Activated naive CD4-positive, alpha-beta T cell treated with Interleukin-2 at 50 U/mL for 16 hours (primary cell): ENCODE measurements at places on chromosomes 16 and 17.

DNA sequence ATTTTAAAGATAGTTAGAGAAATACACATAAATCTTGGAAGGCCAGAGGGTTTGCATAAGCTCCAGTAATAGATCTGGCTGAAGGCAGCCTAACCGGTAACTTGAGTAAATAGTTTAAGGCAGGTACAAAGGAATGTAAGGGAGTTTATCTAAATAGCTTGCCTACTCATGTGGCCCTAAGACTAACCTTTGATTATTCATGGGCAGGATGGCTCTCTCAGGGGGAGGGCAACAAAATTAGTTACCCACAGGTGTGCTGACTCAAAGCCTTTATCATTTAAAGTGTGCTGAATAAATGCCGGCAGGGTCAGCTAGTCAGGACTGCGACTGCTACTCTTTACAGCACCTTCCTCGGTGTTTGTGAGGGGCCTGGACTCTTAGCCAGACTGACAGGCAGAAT lies 761.3 kb upstream of the KIF2B start:
- no peak for DNase-seq

GRCh38 chr17:29549177-29549923 lies 17.5 kb downstream of the ABHD15 start:
- no peak for DNase-seq

DNA sequence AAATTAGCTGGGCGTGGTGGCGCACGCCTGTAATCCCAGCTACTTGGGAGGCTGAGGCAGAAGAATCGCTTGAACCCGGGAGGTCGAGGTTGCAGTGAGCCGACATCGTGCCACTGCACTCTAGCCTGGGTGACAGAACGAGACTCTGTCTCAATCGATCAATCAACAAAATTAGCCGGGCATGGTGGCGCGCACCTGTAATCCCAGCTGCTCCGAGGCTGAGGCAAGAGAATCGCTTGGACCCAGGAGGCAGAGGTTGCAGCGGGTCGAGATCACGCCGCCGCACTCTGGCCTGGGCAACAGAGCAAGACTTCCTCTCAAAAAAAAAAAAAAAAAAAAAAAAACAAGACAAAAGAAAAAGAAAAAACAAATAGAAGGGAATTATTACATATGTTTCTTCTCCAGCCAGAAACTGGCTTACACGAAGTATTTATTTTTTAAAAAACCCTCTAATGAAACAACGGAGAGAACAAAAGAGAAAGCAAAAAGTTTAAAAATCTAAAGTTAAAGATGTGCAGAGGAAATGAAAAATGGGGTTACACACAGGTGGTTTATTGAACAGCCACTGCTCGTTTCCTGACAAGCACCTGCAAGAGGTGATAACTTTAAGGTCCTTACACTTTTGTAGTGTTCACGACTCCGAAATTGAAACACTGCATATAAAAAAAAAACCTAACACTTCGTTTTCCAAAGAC lies 1.4 kb downstream of the SYNRG start:
- DNase-seq: peak; percentile 23

DNA sequence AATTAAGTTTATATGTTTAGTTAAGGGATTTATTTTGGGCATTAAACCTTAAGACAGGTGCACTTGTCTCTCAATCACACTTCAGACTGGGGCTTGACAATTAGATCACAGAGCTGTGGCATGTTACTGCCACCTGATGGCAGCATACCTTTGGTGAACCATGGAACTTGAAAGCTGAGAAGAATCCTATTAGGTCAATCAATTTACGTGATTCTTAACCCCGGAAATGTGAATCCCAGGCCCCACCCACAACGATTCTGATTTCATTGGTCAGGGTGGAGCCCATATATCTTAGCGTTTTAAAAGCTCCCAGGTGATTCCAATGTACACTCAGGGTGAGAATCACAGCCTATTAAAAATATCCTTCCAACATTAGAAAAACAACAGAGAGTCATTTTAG lies 91.0 kb downstream of the GSG1L start:
- DNase-seq: peak; percentile 41

DNA sequence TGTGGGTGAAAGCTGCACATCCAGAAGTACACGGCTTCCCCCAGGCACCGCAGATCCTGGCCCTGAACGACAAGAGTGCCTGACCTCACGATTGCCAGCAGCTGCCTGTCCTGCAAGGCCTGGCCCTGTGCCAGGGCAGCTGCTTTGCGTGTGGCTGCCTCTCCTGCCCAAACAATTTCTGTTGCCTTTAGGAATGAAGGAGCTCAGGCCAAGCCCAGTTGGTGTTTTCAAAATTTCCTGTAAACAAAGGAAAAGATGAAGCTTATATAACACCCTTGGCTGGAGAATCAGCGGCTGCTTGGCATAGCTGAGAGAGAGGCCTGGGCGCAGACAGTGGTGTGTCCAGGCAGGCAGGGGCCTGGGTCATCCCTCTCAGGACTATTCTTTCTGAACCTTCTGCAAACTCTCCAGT lies 11.7 kb upstream of the SLC47A2 start:
- no peak for DNase-seq

- DNase-seq: no peak
Measured at GRCh38 chr16:58638148-58639036, 8.8 kb upstream of the CNOT1 start.

- no peak for DNase-seq
Measured at GRCh38 chr16:78005881-78006280, 16.5 kb upstream of the CLEC3A start.

- no peak for DNase-seq
Measured at GRCh38 chr16:68411086-68411485, 37.2 kb downstream of the SMPD3 start.

GRCh38 chr17:51419476-51419875 lies 159.1 kb downstream of the UTP18 start:
- DNase-seq: no peak

DNA sequence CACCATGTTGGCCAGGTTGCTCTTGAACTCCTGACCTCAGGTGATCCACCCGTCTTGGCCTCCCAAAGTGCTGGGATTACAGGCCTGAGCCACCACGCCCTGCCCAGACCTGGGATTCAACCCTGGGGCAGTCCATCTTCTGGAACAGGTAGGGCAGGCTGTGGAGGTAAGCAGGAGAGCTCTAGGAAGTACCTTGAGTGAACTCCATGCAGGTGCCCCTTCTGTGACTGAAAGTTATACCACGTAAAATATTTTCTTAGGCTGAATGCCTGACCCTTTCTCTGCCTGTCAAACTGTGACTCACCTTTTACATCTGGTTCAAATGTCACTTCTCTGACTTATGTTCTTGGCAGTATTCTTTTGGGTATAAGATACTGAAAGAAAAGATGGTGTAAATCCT lies 86.7 kb upstream of the ELAC2 start:
- DNase-seq: no peak

GRCh38 chr17:15972497-15972951 lies 27.0 kb downstream of the ZSWIM7 start:
- DNase-seq: no peak

DNA sequence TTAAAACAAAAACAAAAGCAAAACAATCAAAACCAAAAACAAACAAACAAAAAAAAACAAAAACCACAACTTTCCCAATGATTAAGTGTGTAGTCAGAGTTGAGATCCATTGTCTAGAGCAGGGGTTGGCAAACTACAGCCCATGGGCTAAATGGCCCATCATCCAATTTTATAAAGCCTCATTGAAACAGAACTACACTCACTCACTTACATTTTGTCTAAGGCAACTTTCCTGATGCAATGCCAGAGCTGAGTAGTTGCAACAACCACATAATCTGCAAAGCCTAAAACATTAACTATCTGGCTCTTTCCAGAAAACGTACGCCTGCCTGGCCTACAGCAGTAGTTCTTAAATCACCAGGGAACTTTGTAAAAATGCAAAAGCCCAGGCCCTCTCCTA lies 124.1 kb downstream of the SOX9 start:
- DNase-seq: no peak

DNA sequence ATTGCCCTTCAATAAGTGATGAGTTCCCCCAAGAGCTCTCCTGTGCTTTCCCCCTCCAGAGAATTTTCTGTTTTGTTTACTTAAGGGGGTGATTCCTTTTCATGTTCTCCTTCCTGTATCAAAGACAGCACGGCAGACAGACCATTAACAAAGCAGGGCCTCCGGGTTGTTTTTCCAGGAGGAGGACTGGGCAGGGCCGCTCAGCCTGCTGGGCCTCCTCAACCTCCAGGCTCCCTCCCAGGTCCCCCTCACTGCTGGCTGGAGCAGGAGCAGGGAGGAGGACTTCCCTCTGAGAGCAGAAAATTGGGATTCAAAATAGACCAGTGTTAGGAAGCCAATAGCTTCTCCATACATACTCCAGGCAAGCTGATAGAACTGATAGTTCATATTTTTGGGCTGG lies 20.4 kb downstream of the SDK2 start:
- no peak for DNase-seq

DNA sequence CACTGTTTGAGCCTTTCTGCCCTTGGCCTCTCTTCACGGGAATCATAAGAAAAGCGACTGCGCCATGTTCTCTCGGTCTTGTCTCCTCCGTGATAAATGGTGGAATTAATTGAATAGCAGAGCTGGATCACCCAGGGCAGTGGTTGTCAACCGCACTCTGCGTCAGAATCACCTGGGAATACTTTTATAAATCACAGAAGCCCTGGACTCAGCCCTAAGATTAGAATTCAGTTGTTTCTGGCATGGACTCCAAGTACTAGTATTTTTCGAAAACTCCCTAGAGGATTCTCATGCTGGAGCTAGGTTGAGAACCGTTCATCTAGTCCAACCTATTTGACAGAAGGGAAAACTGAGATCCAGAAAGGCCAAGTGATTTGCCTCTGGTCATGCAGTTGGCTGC lies 64.1 kb downstream of the SPACA3 start:
- DNase-seq: no peak

DNA sequence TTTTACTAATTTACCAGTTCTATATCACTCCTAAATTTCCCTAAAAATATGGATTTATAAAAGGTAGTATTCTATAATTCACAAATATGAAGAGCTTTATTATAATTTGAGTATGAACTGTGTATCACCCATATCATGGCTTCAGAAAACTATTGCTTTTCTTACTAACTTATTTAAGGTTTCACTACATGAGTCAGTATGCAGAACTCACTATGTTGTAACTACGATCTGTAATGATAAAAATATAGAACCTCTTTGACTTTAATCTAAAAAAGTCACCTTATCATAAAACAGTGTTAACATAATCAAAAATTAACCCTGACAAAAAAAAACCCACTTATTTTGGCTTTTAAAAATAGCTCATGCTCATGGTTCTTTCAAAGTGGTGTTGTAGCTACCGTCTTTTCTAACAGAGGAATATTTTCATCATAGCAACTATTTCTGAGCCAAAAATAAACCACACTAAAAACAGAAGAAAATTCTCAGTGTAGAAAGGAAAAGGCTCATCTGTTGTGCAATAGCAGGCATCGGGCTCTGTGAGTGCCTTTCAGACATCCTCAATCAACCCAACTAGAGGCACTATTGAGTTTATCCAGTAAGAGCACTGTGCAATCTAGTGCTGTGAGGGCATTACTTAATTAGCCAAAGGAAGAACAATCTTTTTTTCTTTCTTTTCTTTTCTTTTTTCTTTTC lies 42.1 kb downstream of the ITGAM start:
- DNase-seq: no peak

DNA sequence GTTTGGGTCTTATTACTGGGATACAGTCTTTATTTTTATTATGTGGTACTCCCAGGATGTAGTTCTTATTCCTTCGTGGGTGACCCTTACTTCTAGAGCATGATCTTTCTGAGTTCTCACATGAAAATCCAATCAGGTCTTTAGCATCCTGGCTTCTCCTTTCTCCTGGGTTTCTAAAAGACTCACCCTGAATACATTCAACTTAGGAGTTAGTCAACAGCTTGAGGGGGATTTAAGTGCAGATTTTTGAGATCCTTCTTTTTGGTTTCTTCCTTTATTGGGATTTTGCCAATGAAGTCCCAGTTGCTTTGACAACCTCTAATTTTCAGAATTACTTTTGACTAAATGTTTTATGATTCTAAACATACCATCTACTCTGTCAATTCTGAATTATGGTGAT lies 68.2 kb downstream of the SIAH1 start:
- no peak for DNase-seq

DNA sequence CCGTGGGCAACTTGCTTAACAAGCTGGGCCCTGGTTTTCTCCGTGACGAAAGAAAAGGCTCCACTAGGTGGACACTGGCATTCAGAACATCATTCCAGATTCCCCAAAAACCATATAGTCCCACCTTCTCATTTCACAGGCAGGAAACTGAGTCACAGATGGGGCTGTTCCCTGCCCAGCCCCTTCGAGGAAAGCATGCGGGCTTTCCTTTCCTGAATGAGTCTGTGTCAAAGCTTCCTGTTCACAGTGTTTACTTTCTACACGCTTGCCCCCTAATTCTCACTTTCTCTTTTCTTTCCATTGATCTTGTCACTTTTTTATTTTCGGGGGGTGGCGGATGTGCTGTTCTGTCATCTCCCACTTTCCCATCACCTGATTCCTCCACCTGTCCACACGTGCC lies 10.3 kb upstream of the LGALS9 start:
- DNase-seq: no peak

DNA sequence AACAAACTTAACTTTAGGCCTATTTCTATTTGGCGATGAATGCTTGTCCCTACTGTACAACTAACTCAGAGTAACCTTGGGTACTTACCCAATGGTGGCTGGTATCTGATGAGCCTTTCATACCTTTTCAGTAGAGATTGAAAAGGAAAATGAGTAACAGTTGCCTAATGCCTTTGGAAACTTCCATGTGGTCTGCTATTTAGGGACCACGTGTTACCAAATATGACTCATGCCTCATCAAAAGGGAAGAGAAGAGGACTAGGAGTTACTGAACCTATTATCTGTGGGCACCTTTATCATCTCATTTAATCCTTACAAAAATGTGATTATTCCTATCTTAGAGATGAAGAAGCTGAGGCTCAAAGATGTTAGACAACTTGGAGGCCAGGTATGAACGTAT lies 8.1 kb downstream of the MYOCD start:
- DNase-seq: no peak

DNA sequence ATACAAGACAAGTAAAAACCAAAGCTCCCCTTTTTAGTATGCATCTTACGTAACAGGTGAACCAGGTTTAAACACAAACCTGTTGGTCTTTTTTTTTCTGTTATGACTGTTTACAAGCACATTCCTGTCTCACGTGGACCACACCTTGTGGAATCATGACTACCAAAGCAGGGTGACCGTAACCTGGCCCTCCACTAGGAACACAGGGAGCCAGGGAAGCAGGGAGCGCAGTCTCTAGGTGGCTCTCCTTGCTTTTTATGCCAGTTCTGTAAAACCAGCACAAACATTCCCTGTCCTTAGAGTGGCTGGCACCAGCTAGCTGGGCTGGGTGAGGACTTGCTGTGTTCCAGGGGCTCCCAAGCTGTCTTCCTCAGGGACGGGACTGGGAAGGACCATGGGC lies 44.1 kb downstream of the DDX19A start:
- no peak for DNase-seq
